ENCODE measurements at places on chromosomes 5 and 9.

- DNase-seq, result no peak
These were observed 10.0 kb downstream of the INSYN2B start for GRCh38 chr5:169970339-169970738.

- DNase-seq, result no peak
These were observed 8.7 kb downstream of the PHF19 start for GRCh38 chr9:120868339-120868675.

DNA sequence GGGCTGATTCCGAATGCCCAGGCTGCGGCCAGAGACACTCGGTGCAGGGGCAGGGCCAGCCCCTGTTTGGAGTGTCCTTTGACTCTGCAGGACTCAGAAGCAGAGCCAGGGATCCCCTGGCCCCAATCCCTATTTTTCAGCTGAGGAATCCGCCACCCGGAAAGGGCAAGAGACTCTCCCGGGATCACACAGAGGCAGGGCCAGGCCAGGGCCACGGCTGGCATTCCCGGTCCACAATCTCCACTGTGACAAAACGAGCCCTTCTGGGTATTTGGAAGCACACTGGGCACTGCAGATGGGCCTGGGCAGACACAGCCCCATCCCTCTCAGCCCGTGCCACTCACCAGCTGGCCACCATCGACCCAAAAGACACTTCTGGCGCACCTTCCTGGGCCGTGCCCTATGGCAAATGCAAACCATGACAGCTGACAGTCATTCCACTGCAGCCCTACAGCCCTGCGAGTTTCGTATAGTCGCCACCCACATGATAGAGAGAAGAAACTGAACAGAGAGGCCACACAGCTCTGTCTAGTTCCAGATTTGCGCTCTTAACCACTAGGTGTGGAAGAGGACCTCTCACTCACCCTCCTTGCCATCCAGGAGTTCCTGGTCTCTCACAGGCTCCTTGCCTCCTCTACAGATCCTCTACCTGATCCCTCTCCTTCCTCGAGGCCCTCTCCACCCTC lies 13.3 kb downstream of the NR5A1 start:
- DNase-seq, result no peak

GRCh38 chr9:99360026-99360425 lies 137.9 kb downstream of the SEC61B start:
- DNase-seq, result no peak

DNA sequence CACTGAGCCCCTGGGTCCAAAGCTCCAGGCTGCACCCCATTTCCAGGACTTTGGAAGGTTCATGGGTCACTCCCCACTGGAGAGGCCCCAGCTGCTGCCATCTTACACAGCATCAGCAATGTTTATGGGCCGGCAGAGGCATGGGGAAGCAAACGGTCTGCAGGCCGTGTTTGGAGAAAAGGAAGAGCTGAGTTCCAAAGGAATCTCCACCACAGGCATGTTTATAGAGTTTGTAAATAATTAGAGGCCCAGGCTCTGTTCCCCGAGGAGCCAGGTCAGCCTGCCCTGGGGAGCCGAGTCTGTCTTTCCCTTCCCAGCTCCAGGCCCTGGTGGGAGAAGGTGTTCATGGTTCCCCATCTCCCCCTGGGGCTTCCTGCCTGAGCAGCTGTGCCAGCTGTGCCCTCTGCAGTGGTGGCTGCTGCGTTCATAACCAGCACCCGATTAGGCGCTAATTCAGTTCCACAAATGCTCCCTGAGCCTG lies 64.8 kb downstream of the COL27A1 start:
- no peak for DNase-seq

DNA sequence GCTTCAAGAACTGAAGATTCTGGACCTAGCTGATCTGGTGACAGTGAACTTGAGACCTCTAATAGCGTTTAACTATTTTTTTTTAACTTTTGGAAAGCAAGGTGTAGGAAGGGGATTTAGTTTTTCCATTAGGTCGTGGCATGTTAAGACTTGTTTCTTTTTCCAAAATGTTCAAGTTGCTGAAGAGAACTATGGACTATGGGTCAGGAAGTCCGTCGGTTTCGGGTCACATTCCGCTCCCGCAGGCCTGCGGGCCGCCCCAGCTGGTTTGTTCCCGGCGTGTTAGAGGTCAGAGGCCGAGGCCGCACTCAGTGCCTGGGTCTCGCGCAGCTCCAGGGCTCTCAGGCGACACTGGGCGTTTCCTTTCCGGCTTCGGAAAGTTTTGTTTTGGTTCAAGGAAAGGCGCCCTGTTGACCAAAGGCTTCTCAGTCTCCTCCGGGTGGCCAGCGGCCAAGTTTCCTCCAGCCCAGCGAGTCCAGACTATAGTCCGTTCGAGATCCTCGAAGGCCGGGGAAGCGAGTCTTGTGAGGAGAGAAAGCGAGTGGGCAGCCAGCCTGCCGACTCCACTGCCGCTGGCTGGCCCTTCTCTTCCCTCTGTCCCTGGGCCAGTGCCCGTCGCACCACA lies 586 bp upstream of the FCHO2 start:
- DNase-seq, result no peak

GRCh38 chr9:120197605-120198004 lies 382.4 kb downstream of the CDK5RAP2 start:
- DNase-seq, result no peak

DNA sequence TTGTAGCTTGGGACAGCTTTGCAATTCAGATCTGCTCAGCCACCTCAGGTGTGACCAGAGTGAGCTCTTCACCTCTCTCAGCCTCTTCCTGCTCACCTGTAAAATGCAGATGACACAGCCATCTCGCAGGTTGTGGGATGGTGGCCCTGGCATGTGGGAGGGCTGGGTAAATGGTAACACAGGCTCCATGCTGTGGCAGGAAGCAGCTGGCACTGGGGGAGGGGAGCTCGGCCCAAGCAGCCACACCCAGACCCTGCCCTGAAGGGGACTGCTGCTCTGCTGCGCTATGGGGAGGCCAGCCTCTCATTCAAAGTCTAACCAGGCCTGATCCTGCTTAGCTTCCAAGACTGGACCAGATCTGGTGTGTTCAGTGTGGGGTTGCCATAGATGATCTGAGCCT lies 24.1 kb downstream of the PHF2 start:
- no peak for DNase-seq

DNA sequence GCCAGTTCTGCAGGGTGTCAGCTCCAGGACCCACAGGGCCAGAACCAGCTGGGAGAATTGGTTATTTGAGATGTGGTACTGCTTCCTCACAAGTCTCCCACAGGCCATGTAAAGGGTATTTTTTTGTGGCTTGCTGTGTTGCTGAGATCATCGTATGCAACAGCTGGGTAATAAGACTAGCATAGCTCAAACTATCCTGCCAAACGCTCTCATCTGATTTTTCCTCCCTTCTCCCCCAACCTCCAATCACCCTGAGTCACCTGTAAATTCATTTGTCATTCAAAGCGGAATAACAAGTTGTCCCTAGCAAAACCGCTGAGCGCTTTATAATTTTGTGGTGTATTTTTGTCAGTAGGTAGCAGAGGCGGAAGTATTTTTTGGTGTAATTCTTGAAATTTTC lies 63.2 kb downstream of the NSG2 start:
- no peak for DNase-seq

DNA sequence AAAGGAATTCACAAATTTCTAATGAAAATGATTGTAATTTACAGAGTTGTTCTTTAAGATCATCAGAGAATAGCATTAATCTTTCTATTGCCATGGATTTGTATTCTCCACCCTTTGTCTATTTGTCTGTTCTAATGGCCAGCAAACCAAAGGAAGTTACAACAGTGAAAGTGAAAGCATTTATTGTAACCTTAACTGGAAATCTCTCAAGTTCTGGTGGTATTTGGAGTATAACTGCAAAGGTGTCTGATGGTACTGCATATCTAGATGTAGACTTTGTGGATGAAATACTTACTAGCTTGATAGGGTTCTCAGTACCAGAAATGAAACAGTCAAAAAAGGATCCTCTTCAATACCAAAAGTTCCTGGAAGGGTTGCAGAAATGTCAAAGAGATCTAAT lies 21.7 kb downstream of the RMI1 start:
- no peak for DNase-seq

- DNase-seq, result no peak
These were observed 50.9 kb upstream of the DMRTA1 start for GRCh38 chr9:22395687-22396141.

DNA sequence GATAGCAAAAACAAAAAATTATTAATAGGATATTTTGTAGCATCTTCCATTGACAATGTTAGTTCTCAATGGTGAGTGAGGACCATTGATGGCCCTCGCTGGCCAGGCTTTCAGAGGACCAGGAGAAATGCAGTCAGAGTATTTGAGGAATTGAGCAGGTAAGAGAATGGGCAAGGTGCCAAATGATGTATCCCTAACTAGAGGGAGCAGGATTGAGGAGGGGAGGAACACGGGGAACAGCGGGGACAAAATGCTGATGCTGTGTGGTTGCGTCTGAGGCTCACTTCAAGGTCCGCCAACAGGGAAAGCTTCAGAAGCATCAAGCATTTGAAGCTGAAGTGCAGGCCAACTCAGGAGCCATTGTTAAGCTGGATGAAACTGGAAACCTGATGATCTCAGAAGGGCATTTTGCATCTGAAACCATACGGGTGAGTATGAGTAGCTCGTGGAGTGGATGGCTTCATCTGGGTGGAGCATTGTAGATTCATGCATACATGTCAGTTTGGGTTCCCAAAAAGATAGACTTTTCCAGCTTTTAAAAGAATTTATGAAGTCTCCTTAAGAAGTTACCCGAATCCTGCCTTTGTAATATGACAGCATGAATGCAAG lies 16.2 kb downstream of the SPTAN1 start:
- no peak for DNase-seq

DNA sequence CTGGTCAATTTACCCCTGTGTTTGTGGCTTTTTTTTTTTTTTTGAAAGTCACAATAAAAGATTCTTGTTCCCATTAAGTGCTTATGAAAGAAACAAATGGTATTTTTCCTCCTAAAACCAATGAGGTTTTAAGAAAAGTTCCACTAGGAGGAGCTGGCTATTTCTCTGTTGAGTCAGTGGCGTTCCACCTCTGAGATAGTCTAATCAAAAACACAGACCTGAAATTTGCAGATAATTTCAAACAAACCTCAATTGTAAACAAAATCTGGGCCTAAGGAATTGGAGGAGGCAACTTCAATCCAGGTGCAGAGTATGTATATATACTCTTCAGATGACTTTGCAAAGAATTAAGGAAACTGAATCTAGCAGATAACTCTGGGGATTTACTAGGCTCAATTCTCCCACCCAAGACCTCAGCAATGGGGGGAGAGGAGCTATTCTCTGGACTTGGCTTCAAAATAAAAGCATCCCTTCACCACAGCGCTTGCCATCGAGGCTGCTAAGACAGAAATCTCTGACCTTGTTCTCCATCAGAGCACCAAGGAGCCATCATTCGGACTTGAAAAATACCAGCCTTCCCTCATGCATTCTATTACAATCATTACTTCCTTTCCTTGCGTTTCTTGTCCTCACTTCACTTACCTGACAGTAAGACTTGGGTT lies 52.4 kb downstream of the FANCC start:
- no peak for DNase-seq

- peak; percentile 9 for DNase-seq
These were observed 12.6 kb upstream of the UGT3A2 start for GRCh38 chr5:36079200-36079781.

DNA sequence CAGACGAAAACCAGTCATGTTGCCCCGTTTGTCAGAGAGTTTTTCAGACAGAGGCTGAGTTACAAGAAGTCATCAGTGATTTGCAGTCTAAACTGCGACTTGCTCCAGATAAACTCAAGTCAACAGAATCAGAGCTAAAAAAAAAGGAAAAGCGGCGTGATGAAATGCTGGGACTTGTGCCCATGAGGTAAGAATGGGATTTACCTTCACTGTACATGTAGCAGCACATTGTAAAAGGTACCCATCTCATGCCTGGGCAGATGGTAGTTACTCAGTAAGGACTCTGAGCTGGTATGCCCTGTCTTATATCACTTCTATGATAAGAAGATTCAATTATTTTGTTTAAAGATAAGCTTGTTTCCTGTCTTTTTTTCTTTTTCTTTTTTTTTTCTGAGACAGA lies 38.8 kb downstream of the RAD50 start:
- no peak for DNase-seq

- no peak for DNase-seq
These were observed 18.6 kb upstream of the SPATA31D1 start for GRCh38 chr9:81969971-81970370.

DNA sequence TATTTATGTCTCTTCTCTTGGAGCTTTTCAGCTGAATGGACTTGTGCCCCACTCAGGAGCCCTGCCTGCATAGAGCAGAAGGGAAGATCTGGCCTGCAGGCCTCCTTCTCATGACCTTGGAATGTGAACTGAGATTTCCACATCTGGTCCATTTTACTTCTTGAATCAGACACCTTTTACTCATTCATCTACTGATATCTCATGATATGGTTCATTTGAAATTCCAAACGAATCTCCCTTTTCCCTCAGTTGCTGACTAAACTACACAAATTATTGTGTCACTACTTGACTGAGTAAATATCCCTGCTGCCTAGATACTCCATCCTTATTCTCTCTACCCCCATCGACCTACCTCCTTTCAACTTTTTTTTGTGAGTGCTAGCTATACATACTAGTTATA lies 138.7 kb downstream of the PLCXD3 start:
- no peak for DNase-seq

DNA sequence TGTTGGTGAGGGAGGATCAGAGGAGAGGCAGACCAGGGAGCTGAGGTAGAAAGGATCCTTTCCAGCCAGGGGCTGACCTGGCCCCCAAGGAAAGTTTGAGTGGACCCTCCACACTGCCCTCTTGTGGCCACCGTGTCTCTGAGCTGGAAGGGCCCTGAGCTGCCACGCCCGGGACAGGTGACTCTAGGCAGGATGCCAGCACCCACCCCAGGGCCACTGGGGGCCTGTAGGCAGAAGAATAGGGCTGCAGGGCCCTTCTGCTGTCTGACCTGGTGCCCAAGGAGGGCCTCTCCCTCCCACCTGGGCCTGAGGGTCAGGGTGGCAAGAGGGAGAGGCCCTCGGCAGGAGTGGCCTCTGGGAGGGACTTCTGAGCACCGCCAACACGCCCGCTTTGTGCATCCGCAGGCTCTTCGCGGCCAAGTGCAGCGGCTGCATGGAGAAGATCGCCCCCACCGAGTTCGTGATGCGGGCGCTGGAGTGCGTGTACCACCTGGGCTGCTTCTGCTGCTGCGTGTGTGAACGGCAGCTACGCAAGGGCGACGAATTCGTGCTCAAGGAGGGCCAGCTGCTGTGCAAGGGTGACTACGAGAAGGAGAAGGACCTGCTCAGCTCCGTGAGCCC lies 76.8 kb downstream of the LMX1B start:
- DNase-seq, result peak; percentile 44

- DNase-seq, result no peak
These were observed 29.8 kb downstream of the CD274 start for GRCh38 chr9:5479994-5480694.

- DNase-seq, result peak; percentile 21
These were observed 734 bp downstream of the SKP1 start for GRCh38 chr5:134175921-134176510.

DNA sequence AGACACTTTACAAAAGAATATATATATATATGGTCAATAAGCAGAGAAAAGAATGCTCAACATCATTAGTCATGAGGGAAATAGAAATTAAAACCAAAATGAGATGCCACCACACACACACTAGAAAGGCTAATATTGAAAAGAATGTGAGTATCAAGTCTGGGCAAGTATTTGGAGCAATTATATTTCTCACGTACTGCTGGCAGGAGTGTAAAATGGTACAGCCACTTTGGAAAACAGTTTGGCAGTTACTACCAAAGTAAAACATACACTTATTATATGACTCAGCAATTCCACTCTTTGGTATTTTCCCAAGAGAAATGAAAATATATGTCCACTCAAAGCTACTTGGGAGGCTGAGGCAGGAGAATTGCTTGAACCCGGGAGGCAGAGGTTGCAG lies 29.8 kb downstream of the NEUROG1 start:
- no peak for DNase-seq
